Neural crest cell (in vitro differentiated cells): ENCODE measurements at places on chromosomes 1 and 21. TPM values are rescaled to one million over a fixed set of nuclear protein-coding genes. Genes with fewer than 3 reads are reported as not detected.

S100A7 gene
- total RNA-seq, result not detected in 2 replicates

SDF4 gene
- 76.1 and 93.8 TPM in 2 replicates for total RNA-seq

LIN28A gene
- total RNA-seq, result 445 and 455 TPM in 2 replicates

DNA sequence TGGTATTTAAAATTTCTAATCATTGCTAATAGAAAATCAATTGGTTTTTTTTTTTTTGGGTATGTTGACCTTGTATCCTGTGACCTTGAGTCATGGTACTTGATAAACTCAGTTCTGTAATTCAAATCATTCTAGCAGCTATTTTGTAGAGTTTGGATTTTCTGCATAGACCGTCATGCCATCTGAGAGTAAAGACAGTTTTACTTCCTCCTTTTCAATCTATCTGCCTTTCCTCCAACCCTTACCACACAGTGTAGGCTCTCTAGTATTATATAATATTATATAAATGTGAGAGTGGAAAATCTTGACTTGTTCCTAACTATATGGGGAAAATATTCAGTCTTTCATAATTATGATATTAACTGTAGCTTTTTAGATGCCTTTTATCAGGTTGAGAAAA lies 7.0 kb downstream of the TDRD5 start:
- DNase-seq, result no peak

DNA sequence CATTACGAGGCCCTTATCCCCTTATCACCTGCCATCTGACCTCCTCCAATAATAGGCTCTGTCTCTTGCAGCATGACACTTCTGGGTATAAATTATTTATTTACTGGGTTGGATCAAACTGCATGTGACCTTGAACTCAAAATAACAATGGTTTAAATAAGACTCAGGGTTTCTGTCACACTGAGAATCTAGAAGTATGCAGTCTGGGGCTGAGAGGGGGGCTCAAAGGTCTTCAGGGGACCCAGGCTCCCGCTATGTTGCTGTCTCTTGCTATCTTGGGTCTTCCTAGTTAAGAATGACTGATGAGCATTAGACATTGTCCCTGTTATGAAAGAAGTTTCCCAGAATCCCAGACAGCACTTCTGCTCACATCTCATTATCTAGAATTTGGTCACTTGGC lies 133.5 kb downstream of the URB2 start:
- no peak for DNase-seq

DNA sequence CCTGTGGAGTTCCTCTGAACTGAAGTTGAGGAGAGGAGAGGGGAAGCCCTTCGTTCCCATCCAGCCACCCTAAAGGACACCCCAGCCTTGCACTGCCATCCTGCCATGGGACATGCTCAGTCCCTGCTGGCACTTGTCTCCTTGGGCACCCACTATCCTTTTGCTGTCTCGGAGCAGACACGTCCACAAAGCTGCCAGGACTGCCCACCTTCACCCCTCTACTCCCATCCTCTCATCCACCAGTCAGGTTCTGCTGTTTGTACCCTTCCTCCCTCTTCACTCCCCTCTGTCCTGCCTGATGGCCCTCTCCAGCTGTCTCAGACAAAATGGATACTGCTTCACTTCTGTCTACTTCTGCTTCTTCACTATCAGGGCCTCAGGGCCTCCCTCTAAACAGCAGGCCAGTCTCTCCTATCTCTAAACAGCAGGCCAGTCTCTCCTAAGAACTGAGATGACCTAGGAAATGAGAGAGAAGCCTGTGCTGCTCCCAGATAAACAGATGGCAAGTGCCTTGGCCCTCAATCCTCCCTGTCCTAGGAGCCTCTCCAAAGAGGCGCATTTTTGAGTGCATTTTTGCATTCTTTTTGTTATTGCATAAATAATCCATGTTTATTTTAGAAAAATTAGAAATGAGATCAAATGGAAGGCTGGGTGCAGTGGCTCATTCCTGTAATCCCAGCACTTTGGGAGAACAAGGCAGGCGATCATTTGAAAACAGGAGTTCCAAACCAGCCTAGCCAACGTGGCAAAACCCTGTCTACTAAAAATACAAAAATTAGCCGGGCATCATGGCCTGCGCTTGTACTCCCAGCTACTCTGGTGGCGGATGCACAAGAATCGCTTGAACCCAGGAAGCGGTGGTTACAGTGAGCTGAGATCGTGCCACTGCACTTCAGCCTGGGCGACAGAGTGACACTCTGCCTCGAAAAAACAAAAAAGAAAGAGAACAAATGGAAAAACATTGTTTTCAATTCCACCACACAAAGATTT lies 4.4 kb upstream of the PYCR2 start:
- no peak for DNase-seq
